ENCODE measurements at places on chromosomes 5 and 9.
A peak's percentile ranks its signal among the peaks of the same experiment; 100 is the strongest.

DNA sequence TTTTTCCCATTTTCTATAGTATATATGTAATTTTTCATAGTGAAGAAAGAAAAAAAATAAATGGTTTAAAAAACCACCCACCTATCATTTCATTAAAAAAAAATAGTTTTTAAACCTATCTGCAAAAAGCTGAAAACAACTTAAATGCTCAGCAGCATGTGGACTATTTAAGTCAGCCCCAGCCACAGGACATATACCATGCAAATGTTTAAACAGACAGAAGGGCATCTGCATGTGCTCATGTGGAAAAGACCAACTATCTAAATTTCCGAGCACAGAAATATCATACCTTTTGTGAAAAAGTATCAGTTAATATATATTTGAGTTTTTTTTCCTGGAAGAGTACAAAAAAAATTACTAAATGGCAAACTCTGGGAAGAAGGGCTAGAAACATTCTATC lies 143.4 kb downstream of the EPB41L4A start:
- H3K27ac ChIP-seq = no peak overlapping the region
- DNase-seq = no peak
- no peaks in the 10 kb centered on the region for H3K4me1 ChIP-seq

- H3K27me3 ChIP-seq = peaks cover 39% of the 10 kb centered on the region
- H3K36me3 ChIP-seq = no peaks in the 10 kb centered on the region
- peak overlapping the region; percentile 52 for H3K27ac ChIP-seq
- H3K4me1 ChIP-seq = peaks cover 7% of the 10 kb centered on the region
- H3K4me3 ChIP-seq = no peak overlapping the region
Observed at GRCh38 chr5:159061834-159062474, 37.8 kb downstream of the EBF1 start.

GRCh38 chr9:38523121-38523520 lies 97.3 kb downstream of the ANKRD18A start:
- no peaks in the 10 kb centered on the region for H3K36me3 ChIP-seq
- DNase-seq = no peak
- no peak overlapping the region for H3K4me3 ChIP-seq
- peaks cover 4% of the 10 kb centered on the region for H3K4me1 ChIP-seq

- H3K27ac ChIP-seq = no peak overlapping the region
- no peaks in the 10 kb centered on the region for H3K36me3 ChIP-seq
- H3K4me3 ChIP-seq = no peak overlapping the region
- DNase-seq = no peak
- H3K27me3 ChIP-seq = peaks cover 70% of the 10 kb centered on the region
Observed at GRCh38 chr5:1439388-1440097, 5.7 kb downstream of the SLC6A3 start.

DNA sequence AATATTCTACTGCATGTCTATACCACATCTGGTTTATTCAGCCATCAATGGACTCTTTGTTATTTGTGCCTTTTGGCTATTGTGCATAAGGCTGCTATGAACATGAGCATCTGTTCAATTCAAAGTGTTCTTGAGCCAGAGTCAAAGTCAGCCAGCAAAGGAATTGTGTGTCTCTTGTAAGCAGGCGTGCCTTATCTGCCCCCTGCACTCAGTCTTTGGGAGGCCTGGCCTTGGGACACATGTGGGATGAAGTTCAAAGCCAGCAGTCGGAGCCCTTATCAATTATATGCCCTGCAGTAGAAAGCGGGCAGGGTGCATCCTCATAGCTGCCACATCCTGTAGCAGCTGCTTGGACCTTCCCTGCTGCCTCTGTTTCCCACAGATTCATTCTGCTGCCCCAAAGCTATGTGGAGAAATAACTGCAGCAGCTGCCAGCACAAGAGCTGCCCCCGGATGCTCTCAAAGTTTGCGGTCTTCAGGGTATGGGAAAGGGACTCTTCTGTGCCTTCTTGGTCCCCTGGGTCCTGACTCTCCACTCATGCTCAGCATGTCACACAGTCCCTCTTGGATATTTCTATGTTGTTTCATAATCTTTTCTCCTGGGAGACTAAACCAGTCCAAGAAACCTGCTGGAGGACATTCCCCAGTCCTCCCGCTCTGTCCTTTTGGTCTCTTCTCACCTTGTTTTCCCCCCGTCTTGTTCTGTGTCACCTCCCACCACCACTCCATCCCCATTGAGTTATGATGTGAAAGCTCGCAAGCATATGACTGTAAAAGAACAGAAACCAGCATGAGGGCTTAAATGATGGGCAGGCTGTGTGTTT lies 35.9 kb downstream of the STOM start:
- H3K27me3 ChIP-seq = no peaks in the 10 kb centered on the region
- H3K4me1 ChIP-seq = no peaks in the 10 kb centered on the region
- no peak overlapping the region for H3K27ac ChIP-seq

GRCh38 chr9:133855371-133855770 lies 117.2 kb upstream of the SARDH start:
- peaks cover 10% of the 10 kb centered on the region for H3K36me3 ChIP-seq
- DNase-seq = no peak
- H3K4me3 ChIP-seq = no peak overlapping the region
- peaks cover 4% of the 10 kb centered on the region for H3K4me1 ChIP-seq
- no peaks in the 10 kb centered on the region for H3K27me3 ChIP-seq

- H3K4me3 ChIP-seq = no peak overlapping the region
- H3K4me1 ChIP-seq = peaks cover 34% of the 10 kb centered on the region
- peak; percentile 43 for DNase-seq
- H3K27me3 ChIP-seq = no peaks in the 10 kb centered on the region
- no peaks in the 10 kb centered on the region for H3K36me3 ChIP-seq
Observed at GRCh38 chr9:136160381-136160841, 41.7 kb upstream of the TMEM250 start.

- no peak for DNase-seq
- peaks cover 31% of the 10 kb centered on the region for H3K4me1 ChIP-seq
- H3K27ac ChIP-seq = no peak overlapping the region
- no peak overlapping the region for H3K4me3 ChIP-seq
- peaks cover 23% of the 10 kb centered on the region for H3K36me3 ChIP-seq
- no peaks in the 10 kb centered on the region for H3K27me3 ChIP-seq
Observed at GRCh38 chr9:69743930-69744329, 15.9 kb downstream of the PTAR1 start.

GRCh38 chr5:42718591-42718990 lies 38.0 kb upstream of the CCDC152 start:
- H3K27me3 ChIP-seq = no peaks in the 10 kb centered on the region
- no peak overlapping the region for H3K4me3 ChIP-seq
- H3K27ac ChIP-seq = no peak overlapping the region
- H3K36me3 ChIP-seq = no peaks in the 10 kb centered on the region
- DNase-seq = no peak

- H3K27me3 ChIP-seq = no peaks in the 10 kb centered on the region
- H3K4me3 ChIP-seq = no peak overlapping the region
- peaks cover 18% of the 10 kb centered on the region for H3K4me1 ChIP-seq
- DNase-seq = no peak
- peaks cover 1% of the 10 kb centered on the region for H3K36me3 ChIP-seq
Observed at GRCh38 chr9:89442981-89443814, 54.7 kb downstream of the SEMA4D start.

- H3K4me1 ChIP-seq = no peaks in the 10 kb centered on the region
- no peak overlapping the region for H3K4me3 ChIP-seq
- no peak overlapping the region for H3K27ac ChIP-seq
- DNase-seq = no peak
- H3K36me3 ChIP-seq = no peaks in the 10 kb centered on the region
Observed at GRCh38 chr5:168892618-168893186, 313.5 kb upstream of the PANK3 start.

GRCh38 chr9:112571624-112572355 lies 85.2 kb downstream of the KIAA1958 start:
- H3K4me1 ChIP-seq = peaks cover 29% of the 10 kb centered on the region
- H3K36me3 ChIP-seq = peaks cover 21% of the 10 kb centered on the region
- H3K4me3 ChIP-seq = no peak overlapping the region
- no peak for DNase-seq

DNA sequence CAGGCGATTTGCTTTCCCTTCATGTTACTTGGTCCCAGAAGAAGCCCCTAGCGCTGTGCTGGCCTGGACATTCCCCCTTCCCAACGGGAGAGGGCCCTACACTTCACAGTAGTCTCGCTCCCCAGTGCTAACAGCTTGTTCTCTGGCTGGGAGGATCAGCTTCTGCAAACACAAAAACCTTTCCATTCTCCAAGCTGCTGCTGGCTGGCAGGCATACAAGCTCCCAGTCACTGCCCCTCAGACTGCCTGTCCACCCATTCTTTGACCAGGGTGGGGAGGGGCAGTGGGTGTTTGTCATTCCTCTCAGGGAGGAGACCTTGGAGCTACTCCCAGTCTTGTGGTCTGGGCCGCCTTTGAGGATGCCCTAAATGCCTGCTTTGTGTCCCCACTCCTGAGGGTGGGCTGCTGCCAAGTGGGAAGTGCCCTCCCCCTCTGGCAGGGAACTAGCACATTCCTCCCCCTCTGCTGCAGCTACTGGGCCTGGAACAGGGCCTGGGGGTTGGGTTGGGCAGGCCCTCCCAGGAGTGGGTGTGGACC lies 20.8 kb downstream of the ENHO start:
- no peak overlapping the region for H3K27ac ChIP-seq
- H3K27me3 ChIP-seq = peaks cover 52% of the 10 kb centered on the region
- DNase-seq = no peak
- no peaks in the 10 kb centered on the region for H3K36me3 ChIP-seq

DNA sequence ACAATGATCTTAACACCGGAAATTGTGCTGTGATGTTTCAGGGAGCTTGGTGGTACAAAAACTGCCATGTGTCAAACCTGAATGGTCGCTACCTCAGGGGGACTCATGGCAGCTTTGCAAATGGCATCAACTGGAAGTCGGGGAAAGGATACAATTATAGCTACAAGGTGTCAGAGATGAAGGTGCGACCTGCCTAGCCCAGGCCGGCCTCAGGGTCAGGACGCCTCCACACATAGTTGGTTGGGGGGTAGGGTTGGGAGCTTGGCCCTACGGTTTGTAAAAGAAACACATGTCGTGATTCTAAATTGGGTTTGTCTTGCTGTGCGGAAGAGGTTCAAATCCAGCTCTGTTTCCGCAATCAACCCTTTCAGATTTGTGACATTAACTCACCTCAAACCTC lies 6.6 kb downstream of the FCN2 start:
- H3K36me3 ChIP-seq = no peaks in the 10 kb centered on the region
- H3K4me3 ChIP-seq = no peak overlapping the region
- no peak for DNase-seq

- H3K36me3 ChIP-seq = no peaks in the 10 kb centered on the region
- DNase-seq = no peak
- H3K4me3 ChIP-seq = no peak overlapping the region
- H3K4me1 ChIP-seq = peaks cover 5% of the 10 kb centered on the region
- H3K27me3 ChIP-seq = peaks cover 39% of the 10 kb centered on the region
Observed at GRCh38 chr5:55187370-55187769, 14.4 kb upstream of the CDC20B start.

GRCh38 chr5:1235379-1235778 lies 10.2 kb downstream of the SLC6A18 start:
- no peak overlapping the region for H3K27ac ChIP-seq
- no peaks in the 10 kb centered on the region for H3K36me3 ChIP-seq
- H3K27me3 ChIP-seq = peaks cover 4% of the 10 kb centered on the region
- H3K4me3 ChIP-seq = no peak overlapping the region
- no peaks in the 10 kb centered on the region for H3K4me1 ChIP-seq
- no peak for DNase-seq

GRCh38 chr9:116543731-116544400 lies 143.2 kb upstream of the TRIM32 start:
- peaks cover 9% of the 10 kb centered on the region for H3K4me1 ChIP-seq
- H3K36me3 ChIP-seq = no peaks in the 10 kb centered on the region
- no peak overlapping the region for H3K4me3 ChIP-seq
- no peak for DNase-seq

DNA sequence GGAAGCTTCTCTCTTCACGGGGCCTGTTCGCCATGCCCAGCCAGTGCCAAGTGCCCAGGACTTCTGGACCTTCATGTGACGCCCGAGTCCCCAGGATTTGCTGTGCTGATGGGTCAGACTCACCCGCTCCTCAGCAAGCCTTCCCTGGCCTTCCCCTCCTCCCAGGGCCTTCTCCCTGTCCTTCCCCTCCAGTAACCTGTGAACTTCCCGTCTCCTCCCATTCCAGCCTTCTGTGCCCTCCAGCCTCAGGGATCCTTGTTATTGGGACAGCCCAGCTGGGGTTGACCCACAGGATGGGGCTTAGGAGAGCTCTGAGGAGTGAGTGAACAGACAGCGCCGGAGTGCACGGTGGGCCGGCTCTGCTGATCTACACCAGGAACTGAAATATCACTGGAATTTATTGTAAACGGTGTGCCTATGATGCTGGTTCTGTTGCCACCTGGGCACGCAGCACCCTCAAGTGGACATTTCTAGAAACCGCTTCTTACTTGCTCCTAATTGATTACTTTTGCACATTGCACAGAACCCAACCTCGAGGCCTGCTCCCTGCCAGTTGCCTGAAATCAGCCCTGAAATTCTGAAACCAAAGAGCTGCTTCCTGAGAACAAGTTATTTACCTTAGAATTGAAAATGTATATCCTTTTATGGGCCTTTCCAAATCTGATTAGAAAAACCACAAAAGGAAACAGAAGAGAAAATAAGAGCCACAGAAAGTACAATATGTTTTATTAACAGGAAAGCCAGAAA lies 1.5 kb downstream of the SPAAR start:
- H3K36me3 ChIP-seq = no peaks in the 10 kb centered on the region
- DNase-seq = no peak
- peaks cover 8% of the 10 kb centered on the region for H3K27me3 ChIP-seq
- no peak overlapping the region for H3K27ac ChIP-seq
- no peak overlapping the region for H3K4me3 ChIP-seq
- peaks cover 14% of the 10 kb centered on the region for H3K4me1 ChIP-seq

DNA sequence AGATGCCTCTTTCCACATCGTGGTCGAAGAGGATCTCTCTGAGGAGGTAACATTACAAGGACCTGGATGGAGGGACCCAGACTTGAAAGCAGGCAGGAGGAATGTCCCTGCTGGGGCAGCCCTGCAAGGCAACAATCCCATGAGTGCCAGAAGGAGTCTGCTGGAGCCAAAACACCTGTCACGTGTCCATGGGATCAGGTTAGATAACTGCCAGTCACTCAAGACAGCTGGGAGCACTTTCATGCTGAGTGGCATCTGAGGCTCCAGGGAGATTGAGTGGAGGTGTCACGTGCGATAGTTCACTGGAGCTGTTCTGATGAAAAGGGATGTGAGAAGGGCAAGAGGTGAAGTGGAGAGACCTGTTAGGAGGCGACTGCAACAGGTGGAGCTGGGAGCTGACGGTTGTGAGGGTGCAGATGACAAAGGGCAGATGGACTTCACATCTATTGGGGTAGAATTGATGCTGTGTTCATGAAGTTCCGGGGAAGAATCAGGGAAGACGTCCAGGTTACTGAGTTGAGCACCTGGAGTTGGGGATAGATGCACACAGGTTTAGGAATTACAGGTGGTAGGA lies 68.4 kb downstream of the ICE1 start:
- no peak overlapping the region for H3K27ac ChIP-seq
- peaks cover 16% of the 10 kb centered on the region for H3K27me3 ChIP-seq
- H3K36me3 ChIP-seq = no peaks in the 10 kb centered on the region
- DNase-seq = no peak

GRCh38 chr5:179797741-179798140 lies 4.0 kb downstream of the LTC4S start:
- no peak overlapping the region for H3K27ac ChIP-seq
- peaks cover 14% of the 10 kb centered on the region for H3K36me3 ChIP-seq
- no peaks in the 10 kb centered on the region for H3K27me3 ChIP-seq
- no peak overlapping the region for H3K4me3 ChIP-seq
- no peak for DNase-seq
- peaks cover 1% of the 10 kb centered on the region for H3K4me1 ChIP-seq

- peak; percentile 67 for DNase-seq
- peaks cover 19% of the 10 kb centered on the region for H3K27me3 ChIP-seq
- H3K4me3 ChIP-seq = no peak overlapping the region
- no peaks in the 10 kb centered on the region for H3K36me3 ChIP-seq
- H3K27ac ChIP-seq = no peak overlapping the region
Observed at GRCh38 chr5:76041863-76042262, 41.3 kb upstream of the SV2C start.

Data from progenitor cell of endocrine pancreas (in vitro differentiated cells).